Activated T-helper 1 cell treated with Interleukin-2 at 50 U/mL for 16 hours (primary cell): ENCODE measurements at places on chromosomes 4 and X.

GRCh38 chr4:87497159-87497558 is 32.0 kb downstream of the SPARCL1 start:
- DNase-seq, result no peak

DNA sequence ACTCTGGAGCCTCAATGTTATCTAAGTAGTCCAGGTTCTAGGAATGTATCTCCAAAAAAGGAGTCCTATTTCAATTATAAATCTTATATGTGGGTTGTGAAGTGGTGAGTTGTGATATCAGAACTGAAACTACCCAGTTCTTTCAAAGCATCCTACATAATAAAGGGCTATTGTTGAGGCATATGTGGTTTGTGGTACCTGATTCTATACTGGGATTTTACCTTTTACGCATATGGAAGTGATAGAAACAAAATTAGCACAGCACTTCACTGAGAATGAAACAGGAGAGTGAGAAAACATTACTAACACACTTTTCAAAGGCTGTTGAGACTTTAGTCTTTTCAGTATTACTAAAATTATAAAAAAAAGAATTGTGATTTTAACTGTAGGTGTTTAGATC is 417.7 kb upstream of the GALNT7 start:
- DNase-seq, result no peak

DNA sequence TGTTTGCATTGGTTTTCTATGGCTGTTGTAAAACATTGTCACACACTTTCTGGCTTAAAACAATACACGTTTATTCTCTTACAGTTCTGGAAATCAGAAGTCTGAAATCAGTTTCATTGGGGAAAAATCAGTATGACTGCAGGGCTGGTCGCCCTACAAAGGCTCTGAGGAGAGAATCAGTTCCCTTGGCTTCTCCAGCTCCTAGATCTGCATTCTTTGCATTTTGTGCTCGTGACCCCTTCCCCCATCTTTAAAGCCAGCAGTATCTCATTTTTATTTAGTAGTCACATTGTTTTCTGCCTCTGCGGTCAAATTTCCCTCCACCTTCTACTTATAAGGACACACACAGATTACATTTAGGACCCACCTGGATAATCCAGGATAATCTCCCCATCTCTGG is 849.7 kb upstream of the GRID2 start:
- no peak for DNase-seq

GRCh38 chr4:126404549-126404948 is 1089.8 kb downstream of the FAT4 start:
- no peak for DNase-seq

DNA sequence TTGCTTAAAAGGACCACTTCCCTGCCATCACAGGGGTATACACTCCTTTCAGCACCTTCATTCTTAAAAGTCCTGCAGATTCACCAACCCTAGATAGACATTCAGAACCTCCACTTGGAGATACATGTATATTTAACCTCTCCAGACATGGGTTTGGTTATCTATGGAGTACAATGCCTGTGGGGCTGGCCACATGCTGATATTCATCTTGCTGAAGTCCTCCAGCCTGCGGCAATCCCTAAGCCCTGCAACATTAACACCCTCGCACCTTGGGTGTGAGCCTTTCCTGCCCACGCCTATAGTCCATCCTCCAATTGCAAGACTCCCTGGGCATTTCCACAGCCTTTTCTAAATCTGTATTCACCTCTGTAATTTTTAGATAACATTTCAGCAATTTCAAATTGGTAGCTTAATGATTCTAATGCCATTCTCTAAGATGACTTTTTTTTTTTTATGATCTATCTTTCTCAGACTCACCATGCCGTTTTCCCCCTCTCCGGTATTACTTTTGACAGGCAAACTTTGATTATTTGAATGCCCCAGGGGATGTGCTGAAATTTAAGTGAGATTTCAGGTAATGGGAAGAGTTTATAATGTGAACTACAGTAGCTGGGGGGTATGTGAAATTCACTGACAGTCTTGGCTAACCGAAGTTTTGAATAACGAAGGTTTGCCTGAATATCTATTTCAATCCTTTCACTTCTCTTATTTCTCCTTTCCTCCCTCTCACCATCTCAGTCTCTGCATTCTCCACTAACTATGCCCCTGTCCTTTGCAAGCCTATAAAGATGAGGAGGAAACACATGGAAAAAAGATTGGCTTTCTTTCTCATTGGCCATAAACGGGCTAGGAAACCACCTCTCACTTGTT is 24.1 kb downstream of the CCDC149 start:
- DNase-seq, result no peak

DNA sequence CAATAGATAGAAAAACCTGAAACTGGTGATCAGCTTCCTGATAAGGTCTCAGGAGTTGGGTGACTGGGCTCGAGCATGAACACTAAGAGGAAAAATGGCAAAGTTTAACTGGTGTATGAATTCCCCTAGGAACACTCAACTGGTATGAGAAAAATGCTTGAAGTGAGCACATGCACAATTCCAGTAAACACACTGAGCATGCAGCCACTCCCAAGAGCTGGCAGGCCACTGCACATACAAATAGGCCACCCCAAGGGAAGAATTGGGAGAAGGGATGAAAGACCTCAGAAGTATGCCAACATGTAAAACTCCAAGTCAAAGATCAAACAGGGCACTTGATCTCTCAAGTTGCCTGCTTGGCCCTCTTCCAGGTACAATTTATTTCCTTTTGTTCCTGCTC is 45.4 kb upstream of the GNPDA2 start:
- DNase-seq, result no peak

GRCh38 chr4:185672618-185673017 is 137.3 kb upstream of the PDLIM3 start:
- no peak for DNase-seq
